ENCODE measurements at places on chromosomes 6 and 20.

GRCh38 chr6:109955491-109955890, 22.6 kb upstream of the GPR6 start:
- DNase-seq: no peak

DNA sequence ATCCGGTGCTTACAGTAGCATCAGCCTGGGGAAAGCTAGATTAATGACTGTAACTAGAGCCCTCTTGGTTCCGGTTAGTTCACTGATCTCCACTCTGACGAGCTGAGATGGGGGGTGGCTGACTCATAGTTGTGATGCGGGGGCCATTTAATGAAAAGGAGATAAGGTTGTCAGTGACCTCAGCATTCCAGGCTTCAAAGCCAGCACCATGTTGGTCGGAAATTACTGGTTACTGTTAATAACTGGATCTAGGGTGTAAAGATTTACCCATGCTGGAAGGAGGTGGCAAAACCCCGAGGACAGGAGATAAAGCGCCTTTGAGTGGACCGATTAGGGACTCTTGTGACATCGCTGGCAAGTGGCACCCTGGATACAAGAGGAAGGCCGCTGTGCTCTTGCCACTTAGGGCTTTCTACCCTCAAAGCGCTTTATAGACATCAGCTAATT, 21.1 kb downstream of the FOXC1 start:
- DNase-seq: no peak

DNA sequence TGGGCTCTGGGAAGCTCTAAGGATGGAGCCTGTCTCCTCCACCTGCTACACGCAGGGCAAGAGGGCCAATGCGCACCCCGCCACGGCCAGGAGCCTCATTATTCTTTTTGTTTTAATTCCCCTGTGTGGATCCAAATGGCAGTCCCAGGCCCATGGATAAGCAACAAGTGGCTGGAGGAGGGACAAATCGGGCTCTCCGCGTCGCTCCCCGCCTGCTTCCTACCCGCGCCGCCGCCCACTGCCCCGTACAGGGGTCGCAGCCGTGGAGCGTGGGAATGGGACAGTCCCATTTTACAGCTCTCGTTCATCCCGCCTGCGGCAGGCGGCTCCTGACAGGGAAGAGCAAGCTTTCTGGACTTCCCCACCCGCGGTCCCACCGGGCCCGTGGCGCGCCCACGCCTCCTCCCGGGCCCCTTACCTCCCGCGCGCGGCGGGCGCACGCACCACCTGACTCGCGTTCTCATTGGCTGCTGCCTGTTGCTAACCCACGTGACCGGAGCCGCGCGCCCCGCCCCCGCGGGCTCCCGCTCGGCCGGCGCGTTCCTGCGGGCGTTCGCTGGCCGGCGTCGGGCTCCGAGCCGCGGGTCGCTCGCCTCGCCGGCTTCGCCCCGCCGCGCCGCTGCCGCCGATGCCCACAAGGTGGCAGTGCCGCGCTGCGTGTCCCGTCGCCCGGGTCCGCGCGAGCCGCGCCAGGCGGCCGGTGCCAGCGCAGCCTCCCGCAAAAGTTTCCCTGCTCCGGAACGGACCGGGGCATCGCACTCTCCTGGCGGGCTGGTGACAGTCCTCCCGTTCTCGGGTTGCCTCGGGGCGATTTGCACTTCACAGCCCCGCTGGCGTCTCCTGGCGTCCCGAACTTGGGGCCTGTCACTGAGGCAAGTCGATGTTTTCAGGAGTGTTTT, 93.3 kb downstream of the CD83 start:
- DNase-seq: peak; percentile 91

- no peak for DNase-seq
Observed at GRCh38 chr6:63565058-63565726, 7.1 kb upstream of the LOC128125822 start.

DNA sequence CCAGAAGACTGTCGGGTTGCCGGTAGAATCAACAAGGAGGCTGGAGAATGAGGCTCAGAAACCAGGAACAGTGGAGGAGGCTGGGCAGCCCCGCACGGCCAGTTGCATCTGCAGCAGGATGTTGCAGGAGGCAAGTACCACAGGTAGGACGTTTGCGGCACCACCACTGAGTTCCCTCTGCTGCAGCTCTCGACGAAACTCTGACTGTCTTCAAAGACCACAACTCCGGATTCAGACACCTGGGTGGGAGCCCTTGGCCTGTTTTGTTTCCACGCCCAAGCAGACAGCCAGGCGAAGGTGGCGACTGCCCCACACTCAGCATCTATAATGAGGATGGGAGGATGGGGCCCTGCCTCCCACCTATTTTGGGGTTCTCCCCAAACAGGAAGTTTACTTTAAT, 218.2 kb downstream of the ZDHHC14 start:
- no peak for DNase-seq

- DNase-seq: no peak
Observed at GRCh38 chr6:52964318-52964717, 30.8 kb downstream of the GSTA4 start.

DNA sequence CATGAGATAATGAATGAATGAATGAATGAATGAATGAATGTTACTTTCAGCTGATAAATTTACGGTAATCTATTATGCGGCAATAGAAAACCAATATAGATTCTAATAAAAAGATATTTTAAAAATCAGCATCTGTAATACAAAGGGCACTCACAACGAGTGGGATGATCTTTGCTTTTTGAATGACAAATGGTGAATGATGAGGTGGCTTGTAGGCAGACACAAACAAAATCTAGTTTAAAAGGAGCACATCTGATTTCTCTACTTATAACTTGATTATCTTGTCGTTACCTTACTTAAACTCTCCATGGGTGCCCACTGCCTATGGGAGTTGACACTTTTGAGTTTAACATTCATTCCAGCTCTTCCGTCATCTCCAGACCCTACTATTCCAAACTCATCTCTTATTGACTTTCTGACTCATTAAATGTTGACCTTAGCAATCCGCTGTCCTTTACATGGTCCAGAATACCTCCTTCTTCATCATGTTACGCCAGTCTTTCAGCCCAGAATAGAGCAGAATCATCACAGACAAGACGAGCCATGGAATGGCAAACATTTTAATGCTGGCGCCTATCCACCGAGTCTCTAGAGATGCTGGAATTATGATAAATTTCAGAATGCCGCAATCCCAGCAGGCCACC, 41.3 kb downstream of the NHLRC1 start:
- no peak for DNase-seq

DNA sequence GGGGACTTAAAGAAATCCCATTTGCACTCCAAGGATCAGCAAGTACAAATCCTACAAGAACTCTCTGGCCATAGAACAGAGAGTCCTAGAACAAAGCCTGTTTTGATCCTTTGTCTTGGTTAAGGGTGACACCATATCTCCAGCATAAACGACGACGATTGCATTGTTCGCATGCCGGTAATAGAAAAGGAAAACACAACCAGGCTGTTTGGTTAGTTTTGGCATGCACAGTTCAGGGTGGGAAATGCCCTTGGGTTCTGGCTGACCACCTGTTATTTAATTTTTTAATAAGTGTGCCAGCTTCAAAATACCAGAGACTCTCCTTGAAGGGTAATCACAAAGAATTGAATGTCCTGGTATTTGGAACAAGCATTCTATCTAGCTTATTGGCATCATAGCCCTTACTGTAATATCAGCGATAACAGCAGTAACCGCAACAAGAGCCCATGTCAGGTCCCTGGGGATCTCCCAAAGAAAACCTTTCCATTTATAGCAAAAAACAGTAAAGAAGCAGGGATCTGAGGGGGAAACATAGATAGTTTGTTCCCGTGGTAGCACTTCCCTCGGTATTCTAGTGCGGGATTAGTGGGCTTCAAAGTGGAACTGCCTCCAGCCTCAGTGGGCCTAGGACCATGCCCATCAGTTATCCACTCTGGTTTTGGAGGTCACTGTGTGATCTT, 77.1 kb downstream of the TMEM170B start:
- no peak for DNase-seq

- no peak for DNase-seq
Observed at GRCh38 chr20:399182-399707, 8.9 kb upstream of the RBCK1 start.

GRCh38 chr6:41638002-41638934, at the start of gene MDFI:
TSS of gene MDFI (plus strand) at chr6:41638468. CDS start at chr6:41638750, 282 bp downstream.
- no peak for DNase-seq

GRCh38 chr20:63265891-63266515, 6.6 kb upstream of the ARFGAP1 start:
- no peak for DNase-seq

GRCh38 chr6:129317931-129318820, 391.8 kb downstream of the ARHGAP18 start:
- DNase-seq: no peak

DNA sequence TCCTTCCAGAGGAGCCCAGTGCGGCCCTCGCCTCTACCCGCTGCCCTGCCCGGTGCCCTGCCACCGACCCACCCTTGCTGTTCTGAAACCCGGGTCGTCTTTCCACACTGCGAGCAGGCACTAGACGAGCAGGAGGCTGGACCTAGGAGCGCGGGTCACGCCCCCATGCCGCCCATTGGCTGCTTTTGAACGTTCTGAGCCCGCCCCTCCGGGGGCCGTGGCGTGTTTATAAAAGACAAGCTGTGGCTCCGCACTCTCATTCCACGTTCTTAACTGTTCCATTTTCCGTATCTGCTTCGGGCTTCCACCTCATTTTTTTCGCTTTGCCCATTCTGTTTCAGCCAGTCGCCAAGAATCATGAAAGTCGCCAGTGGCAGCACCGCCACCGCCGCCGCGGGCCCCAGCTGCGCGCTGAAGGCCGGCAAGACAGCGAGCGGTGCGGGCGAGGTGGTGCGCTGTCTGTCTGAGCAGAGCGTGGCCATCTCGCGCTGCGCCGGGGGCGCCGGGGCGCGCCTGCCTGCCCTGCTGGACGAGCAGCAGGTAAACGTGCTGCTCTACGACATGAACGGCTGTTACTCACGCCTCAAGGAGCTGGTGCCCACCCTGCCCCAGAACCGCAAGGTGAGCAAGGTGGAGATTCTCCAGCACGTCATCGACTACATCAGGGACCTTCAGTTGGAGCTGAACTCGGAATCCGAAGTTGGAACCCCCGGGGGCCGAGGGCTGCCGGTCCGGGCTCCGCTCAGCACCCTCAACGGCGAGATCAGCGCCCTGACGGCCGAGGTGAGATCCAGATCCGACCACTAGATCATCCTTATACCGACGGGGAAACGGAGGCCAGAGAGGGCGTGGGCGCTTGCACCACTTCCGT, at the start of gene ID1:
ID1 (plus strand) TSS at position 259 of the 871 bp plus-strand sequence; CDS start at position 358, 99 bp downstream.
- DNase-seq: peak; percentile 92

GRCh38 chr6:37339741-37340638, 13.8 kb upstream of the RNF8 start:
- no peak for DNase-seq

- DNase-seq: peak; percentile 23
Observed at GRCh38 chr6:142746524-142746923, 198.5 kb downstream of the HIVEP2 start.

- DNase-seq: no peak
Observed at GRCh38 chr20:3106658-3107463, 22.3 kb upstream of the AVP start.

DNA sequence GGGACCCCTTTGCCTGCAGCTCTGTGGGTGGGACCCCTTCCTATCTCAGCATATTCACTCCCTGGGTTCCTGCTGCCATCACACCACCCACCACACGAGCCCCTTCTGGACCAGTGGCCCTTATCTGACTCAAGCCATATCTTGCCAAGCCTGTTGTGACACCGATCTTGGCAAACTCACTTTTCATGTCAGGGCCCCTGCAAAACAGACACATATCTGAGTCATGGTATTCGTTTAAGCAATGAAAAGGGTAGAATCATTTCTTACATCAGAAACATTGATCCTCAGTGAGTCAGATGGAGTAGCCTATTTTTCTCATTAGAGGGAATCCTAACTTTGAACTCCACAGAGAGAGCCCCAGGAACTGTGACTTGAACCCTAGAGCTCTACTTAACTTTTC, 10.6 kb downstream of the RAET1E start:
- no peak for DNase-seq

DNA sequence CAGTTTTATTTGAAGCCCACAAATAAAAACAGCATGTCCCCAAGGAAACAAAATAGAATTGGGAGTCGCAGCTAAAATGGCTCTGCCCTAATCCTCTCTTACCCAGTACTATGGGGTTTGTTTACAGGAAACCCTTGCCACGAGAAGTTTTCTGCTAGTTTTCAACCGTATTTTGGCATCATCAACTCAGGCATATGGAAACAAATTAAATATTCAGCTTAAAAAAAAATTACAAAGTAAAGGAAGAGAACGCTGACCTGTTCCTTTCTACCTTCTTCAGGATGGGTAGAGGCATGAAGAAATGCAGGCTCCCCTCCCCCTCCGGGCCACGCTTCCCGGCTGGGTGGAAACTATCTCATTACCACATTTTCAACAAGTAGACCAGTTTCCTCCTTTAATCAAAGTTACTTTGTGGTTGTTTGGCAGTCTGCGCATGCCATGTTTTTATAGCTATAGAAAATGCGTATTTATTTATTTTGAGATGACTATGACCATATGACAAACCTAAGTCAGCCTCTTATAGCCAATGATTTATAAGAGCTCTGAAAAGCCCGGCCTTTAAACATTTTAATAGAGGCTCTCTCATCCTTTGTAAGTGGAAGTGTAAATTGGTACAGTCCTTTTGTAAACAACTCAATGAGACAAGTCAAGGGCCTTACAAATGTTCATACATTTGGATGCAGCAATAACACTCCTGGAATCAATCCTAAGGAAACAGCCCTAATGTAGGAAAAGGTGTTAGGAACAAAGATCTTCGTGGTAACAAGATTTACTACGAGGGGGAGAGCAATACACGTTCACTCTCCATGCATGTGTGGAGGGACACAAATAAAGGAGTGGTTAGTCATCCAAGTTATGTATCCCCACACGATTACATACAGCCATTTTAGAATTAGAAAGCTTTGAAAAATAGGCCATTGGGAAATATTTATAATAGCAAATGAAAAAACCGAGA, 16.1 kb upstream of the ZNF217 start:
- DNase-seq: peak; percentile 71

GRCh38 chr20:3532089-3532615, 61.3 kb downstream of the ATRN start:
- no peak for DNase-seq

- DNase-seq: no peak
Observed at GRCh38 chr6:155130161-155130853, 133.5 kb upstream of the CLDN20 start.

- no peak for DNase-seq
Observed at GRCh38 chr20:37407573-37408002, 61.6 kb downstream of the SRC start.

- DNase-seq: no peak
Observed at GRCh38 chr6:41497994-41498393, 48.2 kb upstream of the FOXP4 start.

DNA sequence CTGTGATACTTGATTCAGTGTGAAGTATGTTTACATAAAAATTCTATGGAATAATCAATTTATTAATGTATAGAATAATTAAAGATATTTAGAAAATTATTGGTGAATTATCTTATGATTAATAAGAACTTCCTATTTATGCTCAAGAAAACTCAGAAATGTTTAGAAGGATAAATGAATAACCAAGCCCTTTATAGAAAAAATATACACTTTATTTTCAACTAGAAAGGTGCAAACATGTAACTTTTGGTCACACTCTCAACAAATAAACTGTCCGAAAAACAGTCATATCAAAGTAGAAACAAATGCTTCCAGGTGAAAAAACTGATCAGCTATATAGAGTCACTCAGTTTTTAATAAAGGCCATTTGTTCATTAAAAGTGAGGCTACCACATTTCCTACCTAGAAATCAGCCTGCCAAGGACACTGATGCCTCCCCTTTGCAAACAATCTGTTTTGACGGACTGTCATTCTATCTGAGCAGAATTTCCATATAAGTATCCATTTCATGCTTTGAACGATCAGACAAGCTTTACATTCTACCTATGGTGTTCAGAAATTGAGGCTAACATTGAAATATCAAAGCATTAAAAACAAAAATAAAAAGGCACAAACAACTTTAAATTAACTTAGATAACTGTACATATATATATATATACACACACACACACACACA, 3.0 kb downstream of the CCN2 start:
- no peak for DNase-seq

GRCh38 chr6:57226221-57226620, 4.1 kb upstream of the RAB23 start:
- no peak for DNase-seq
